PC-9 (cell line): ENCODE measurements at places on chromosomes 7 and 10. TPM values are rescaled to one million over a fixed set of nuclear protein-coding genes. Genes with fewer than 3 reads are reported as not detected.

TMEM273 gene
- 0.26 and 2.2 TPM in 2 replicates for total RNA-seq

IFIT1 gene
- 3.4 TPM in 2 replicates for total RNA-seq

COBL gene
- total RNA-seq: 49.4 and 51.4 TPM in 2 replicates

AKR1C2 gene
- total RNA-seq: 1,997 and 2,032 TPM in 2 replicates

GRCh38 chr7:102111061-102112041 is 175.3 kb upstream of the SH2B2 start:
- H3K27ac ChIP-seq: no peak overlapping the region
- H3K27me3 ChIP-seq: no peaks in the 10 kb centered on the region
- H3K36me3 ChIP-seq: no peaks in the 10 kb centered on the region
- H3K4me1 ChIP-seq: no peaks in the 10 kb centered on the region

DNA sequence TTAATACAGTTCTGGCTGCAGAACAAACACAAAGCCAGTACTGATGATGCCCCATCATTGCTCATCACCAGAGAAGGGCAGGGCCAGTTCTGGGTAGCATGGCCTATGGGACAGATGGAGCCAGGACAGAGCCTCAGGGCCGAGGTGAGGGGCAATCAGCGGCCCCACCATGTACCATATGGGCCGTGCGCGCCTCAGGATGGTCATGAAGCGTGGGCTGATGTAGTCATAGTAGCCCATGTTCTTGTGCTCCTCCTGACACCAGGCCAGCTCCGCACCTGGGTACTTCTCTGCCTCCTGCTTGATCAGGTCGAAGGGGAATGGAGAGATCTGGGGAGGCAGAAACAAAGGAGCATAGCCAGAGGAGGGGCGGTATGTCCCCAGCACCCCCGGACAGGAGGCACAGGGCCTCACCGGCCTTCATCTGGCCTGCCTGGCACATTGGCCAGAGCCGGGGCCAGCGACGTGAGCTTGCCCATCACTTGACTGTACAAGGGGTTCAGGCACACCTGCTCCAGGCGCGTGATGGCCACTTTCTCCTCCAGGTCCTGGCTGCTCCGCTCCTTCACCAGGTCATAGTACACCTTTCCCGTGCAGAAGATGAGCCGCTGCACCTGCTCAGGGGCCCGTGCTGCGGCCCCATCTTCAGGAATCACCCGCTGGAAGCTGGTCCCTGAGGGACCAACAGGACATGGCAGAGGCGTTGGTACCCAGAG is 26.1 kb downstream of the OGDHL start:
- peaks cover 5% of the 10 kb centered on the region; the same call in 1 of the 2 replicates for H3K4me1 ChIP-seq
- no peak overlapping the region for H3K27ac ChIP-seq
- H3K27me3 ChIP-seq: peaks cover 9% of the 10 kb centered on the region; the same call in 1 of the 2 replicates
- H3K4me3 ChIP-seq: no peak overlapping the region
- no peaks in the 10 kb centered on the region for H3K36me3 ChIP-seq

- no peaks in the 10 kb centered on the region for H3K27me3 ChIP-seq
- no peak for DNase-seq
- no peak overlapping the region for H3K4me3 ChIP-seq
Observed at GRCh38 chr7:68183176-68183575, 1186.5 kb downstream of the TYW1 start.

DNA sequence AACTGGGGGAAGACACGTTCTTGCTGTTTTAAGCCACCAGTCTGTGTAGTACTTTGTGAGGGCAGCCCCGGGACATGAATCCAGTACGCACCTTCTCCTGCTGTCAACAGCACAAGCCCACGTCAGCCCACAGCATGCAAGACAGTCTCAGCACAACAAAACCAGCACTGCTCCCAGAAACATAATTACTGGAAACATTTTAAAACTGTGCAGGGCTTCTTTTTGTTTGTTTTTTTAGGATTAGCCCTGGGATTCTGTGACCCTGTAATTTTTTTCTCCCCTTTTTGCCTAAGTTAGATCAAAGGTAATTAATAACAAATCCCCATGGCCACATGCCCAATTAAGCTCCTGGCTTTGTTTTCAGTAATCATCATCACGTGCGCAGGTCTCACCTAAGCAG is 87.5 kb downstream of the VOPP1 start:
- H3K36me3 ChIP-seq: peaks cover 12% of the 10 kb centered on the region; the same call in 1 of the 2 replicates
- no peak overlapping the region for H3K27ac ChIP-seq

DNA sequence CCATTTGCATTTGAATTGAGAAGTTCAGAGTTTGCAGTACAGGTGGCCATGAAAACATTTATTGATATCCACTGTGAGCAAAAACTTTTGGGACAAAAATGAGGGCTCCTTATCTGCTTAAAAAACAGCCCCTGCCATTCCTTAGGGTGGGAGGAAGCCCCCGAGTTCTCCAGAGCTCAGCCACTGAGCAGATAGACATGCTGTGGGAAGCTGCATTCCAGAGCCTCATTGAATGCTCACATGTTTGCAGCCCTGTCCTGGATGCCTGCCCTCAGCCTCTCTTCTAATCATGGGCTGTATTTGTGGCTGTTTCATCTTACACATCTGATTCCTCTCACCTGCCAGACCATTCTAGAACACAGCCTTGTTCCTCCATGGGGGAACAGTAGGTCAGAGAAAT is 33.3 kb downstream of the PLPP4 start:
- no peak overlapping the region for H3K4me3 ChIP-seq
- no peaks in the 10 kb centered on the region for H3K36me3 ChIP-seq
- no peaks in the 10 kb centered on the region for H3K4me1 ChIP-seq
- DNase-seq: no peak

GRCh38 chr10:35379226-35380137 is 43.2 kb downstream of the CCNY start:
- DNase-seq: no peak
- H3K27me3 ChIP-seq: no peaks in the 10 kb centered on the region
- H3K27ac ChIP-seq: no peak overlapping the region

DNA sequence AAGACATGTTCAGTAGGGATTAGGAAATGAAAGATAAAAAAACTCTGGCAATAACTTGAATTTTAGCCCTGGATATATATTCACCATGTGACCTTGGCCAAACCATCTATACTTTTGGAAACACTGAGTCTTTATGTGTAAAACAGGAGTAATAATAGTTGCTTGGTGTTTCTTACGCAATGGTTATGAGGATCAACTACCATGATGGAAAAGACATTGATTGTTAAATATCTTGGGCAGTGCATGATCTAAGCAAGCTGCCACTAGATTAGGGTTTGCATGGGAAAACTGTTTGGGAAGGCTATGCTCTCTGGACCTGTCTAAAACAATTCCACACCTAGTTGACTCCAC is 6.5 kb downstream of the OR6B1 start:
- no peak overlapping the region for H3K4me3 ChIP-seq
- DNase-seq: no peak
- no peak overlapping the region for H3K27ac ChIP-seq
- H3K36me3 ChIP-seq: no peaks in the 10 kb centered on the region

- no peaks in the 10 kb centered on the region for H3K36me3 ChIP-seq
- H3K27me3 ChIP-seq: no peaks in the 10 kb centered on the region
- no peak overlapping the region for H3K27ac ChIP-seq
- H3K4me3 ChIP-seq: no peak overlapping the region
- no peaks in the 10 kb centered on the region for H3K4me1 ChIP-seq
- no peak for DNase-seq
Observed at GRCh38 chr7:93006480-93007095, 111.2 kb downstream of the SAMD9 start.

DNA sequence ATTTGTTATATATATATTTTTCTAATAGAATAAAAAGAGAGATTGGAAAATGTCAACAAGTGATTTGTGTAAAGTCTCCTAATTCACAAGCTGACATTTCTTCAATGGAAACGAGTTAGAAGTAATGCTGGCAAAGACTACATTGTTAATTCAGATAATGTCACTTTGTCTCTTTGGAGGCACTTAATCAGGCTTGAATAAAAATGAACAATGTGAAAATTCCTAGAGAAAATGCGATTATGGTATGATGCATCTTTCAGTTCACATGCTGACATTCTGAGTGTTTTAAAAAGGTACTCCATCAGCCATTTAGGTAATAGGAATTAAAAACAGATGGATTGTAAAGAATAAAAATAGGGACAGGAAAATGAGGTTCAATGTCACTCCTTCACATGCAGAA is 100.1 kb downstream of the SLC13A1 start:
- no peak overlapping the region for H3K27ac ChIP-seq
- DNase-seq: no peak
- H3K36me3 ChIP-seq: no peaks in the 10 kb centered on the region
- no peak overlapping the region for H3K4me3 ChIP-seq

DNA sequence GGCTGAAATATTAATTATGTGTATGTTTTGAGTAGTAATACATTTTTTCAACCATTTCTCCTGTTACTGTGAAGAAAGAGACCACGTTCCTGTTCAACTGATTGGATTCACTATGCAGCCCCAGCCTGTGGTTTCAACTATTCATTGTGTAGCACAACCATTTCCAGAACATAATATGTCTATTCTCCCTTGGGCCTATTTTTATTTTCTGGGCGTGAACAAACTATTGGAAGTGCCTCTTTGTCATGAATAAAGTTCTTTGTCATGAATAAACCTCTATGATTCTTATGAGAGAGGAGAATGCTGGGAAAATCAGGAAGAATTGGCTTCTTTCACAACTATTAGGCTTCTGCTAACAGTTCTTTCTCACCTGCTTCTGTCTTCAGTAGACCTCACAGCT is 152.4 kb downstream of the GNAT3 start:
- no peak overlapping the region for H3K27ac ChIP-seq
- no peaks in the 10 kb centered on the region for H3K27me3 ChIP-seq
- H3K4me1 ChIP-seq: peaks cover 12% of the 10 kb centered on the region
- no peak for DNase-seq

- peaks cover 12% of the 10 kb centered on the region for H3K4me1 ChIP-seq
- no peaks in the 10 kb centered on the region for H3K27me3 ChIP-seq
- H3K36me3 ChIP-seq: no peaks in the 10 kb centered on the region
- no peak overlapping the region for H3K4me3 ChIP-seq
- H3K27ac ChIP-seq: no peak overlapping the region
Observed at GRCh38 chr7:129110982-129111376, 33.5 kb upstream of the TSPAN33 start.
